ENCODE measurements at places on chromosomes 3 and 15.

GRCh38 chr3:20305647-20306046, 119.6 kb upstream of the SGO1 start:
- DNase-seq, result no peak

DNA sequence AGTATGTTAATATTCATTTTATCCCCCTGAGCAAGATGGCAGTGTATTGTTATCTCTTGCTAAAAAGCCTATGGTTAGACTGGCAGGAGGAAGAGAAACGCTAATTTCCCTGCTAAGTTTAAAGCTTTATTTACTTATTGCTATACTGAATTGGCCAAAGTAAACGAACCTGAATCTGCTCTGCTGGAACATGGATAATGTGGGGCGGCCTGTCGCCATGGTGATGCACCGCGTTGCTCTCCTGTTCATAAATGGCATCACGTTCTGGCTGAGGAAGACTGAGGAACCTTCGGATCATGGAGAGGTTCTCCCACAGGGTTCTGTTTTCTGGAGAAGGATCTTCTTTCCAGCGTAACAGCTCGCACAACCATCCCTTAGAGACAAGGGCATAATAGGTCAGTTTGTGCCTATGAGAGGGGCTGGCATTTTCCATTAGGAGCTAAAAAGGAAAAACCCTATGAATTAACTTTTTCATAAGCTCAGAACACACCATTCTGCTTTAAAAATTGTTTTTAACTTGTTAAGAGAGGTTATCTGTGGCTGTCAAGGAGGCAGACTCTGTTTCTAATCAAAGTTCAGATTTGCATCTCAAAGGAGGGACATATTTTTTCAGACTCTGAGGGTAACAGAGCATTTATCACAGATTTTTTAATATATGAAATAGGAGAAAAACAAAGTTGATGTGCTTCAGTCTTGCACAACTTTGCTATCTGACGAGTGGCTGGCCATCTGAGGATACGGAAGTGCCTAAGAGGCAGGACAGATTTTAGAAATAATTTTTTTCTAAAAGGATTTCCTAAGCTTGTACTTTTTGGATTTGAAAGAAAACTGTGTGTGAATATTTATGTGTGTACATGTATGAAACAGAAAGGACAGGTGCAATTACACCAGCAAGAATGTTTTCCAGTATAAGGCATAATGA, 73.1 kb downstream of the SATB1 start:
- DNase-seq, result no peak

- DNase-seq, result no peak
Observed at GRCh38 chr3:20235796-20236195, 49.8 kb upstream of the SGO1 start.

DNA sequence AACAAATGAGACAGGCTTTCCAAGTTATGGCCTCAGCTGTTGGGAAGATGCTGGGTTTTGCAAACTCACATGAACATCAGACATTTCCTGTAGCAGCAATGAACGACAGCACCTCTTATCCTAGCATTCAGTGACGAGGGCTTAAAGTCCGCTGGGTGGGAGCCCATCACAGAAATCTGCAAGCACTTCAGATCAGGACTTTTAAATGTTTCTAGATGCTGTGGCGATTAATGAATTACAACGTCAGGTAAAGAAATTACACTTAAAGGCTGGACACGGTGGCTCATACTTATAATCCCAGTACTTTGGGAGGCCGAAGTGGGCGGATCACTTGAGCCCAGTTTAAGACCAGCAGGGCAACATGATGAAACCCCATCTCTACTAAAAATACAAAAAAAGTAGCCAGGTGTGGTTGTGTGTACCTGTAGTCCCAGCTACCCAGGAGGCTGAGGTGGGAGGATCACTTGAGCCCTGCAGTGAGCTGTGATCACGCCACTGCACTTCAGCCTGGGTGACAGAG, 3.9 kb downstream of the AEN start:
- DNase-seq, result no peak

GRCh38 chr15:65258375-65259262, 28.1 kb downstream of the PARP16 start:
- DNase-seq, result no peak

- no peak for DNase-seq
Observed at GRCh38 chr3:173003471-173003870, 137.6 kb downstream of the SPATA16 start.

DNA sequence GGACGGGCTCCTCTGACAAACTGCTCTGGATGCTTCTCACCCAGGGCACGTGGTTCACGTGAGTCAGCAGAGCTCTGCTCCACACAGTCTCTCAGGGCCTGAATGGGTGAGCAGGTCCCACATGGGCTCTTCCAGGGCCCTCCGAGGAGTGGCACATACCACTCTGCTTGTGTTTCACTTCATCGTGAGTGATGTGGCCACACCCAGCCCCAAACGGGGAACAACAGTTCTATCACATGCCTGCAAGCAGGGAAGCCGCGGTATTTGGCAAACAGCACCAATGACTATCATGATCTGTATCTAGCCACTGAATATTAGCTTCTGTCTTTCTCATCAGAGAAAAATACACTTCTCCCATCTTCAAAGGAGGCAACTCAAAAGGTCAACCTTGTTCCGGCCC, 352.8 kb downstream of the GABRG3 start:
- no peak for DNase-seq

DNA sequence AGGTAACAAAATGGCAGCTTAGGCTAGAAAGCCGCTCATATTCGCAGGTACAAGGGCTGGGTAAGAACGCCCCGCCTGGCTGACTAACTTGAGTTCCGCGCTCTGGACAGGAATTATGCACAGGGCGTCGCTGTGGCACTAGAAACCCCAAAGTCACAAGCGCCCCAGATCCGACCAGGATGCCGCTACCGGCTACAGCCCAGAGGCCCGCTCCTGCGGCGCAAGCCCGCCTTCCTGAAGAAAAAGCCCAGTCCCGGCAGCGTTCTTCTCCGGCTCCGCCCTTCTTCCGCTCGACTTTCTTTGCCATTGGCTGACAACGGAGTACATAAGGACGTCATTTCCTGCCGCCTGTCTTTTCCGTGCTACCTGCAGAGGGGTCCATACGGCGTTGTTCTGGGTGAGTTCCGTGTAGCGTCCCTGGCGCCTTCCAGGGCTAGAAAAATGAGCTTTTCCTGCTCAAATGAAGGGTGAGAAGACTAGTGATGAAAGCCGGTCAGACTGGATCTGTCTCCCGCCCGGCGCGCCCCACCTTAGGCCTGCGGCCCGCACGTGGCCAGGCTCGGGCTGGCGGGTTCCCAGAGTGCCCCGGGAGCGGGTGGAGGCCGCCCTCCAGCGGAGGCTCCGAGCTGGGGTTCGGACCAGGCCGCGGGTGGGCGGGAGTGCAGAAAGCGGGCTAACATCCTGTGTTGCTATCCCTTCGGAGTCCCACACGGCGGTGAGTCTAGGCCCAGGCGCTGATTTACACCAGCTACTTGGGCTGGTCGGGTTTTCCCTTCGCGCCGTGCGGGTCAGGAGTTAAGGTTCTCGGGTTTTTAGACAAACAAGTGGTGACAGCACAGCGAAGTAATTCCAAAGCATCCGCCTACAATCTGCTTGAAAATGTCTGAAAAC, at the start of gene RPSA:
Gene RPSA (plus strand): TSS at position 353 of the 891 bp plus-strand sequence. CDS start 934 bp downstream, outside the sequence.
- DNase-seq, result peak; percentile 95

GRCh38 chr15:41934843-41935242, 37.5 kb downstream of the EHD4 start:
- no peak for DNase-seq

DNA sequence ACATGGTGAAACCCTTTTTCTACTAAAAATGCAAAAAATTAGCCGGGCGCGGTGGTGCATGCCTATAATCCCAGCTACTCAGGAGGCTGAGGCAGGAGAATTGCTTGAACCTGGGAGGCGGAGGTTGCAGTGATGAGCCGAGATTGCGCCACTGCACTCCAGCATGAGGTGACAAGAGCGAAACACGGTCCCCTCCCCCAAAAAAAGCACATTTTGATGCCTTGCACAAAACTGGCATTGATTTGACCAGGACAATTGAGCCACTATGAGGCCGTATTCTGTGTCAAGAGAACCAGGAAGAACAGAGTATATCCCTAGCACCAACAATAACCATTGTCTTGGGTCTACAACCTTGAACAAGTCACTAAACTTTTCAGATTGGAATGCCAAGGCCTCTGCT, 50.6 kb downstream of the SH3BP5 start:
- no peak for DNase-seq

DNA sequence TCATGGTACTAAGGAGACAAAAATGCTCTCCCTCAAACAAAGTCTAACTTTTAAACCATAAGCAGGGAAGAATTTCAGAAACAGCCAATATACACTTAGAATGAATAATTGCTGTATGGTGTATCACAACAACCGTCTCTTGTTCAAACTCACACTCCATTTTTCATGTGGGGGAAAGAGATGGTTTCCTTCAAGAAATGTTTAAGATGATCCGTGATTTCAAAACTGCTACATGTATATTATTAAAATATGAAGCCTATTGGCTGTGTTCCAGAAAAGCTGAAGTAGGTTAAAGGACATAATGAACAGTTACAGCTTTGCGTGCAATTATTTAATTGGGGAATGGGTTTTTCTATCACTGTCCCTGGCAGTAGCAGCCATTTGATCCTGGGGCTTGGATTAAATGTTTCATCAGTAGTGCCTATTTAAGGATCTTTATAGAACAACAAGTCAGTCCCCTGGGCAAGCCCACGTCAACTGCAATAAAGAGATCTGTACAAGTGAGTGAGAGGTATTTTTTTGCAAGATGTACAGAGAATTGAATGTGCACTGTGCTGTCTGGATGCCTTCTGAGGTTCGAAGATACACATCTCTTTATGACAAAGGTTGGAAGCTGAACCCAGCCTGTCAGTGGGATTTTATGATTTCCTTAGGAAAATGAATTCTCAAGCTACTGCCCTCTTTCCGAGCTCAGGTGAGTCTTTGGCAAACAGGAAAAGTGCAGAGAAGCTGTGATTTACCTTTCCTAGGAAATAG, 337.2 kb upstream of the RARB start:
- DNase-seq, result no peak

All from renal cortical epithelial cell (primary cell).